Stimulated activated CD4-positive, alpha-beta T cell treated with anti-CD3 and anti-CD28 coated beads, Interleukin-1b, Interleukin-23, amount 100 ng/mL, for 24 hours (primary cell): ENCODE measurements at places on chromosomes 2 and 18.

GRCh38 chr18:58937887-58938267 lies 73.2 kb downstream of the ZNF532 start:
- DNase-seq, result no peak

GRCh38 chr2:96409081-96409819 lies 73.7 kb downstream of the NCAPH start:
- no peak for DNase-seq

DNA sequence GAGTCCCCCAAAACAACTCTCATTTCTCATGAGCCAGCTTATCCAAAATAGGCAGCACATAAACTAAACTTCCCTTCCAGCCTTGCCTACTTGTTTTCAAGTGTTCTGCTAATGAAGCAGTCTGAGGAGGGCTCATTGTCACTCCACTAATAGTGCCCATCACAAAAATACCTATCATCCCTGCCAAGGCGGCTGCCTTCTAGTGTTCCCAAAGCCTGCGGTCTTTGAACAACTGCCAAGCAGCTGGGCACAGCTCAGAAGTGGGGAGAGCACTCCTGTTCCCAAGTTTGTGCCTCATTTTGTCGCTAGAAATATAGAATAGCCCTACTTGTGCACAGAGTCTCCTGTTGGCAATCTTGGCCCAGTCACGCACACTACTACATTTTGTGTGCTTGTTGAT lies 50.3 kb downstream of the DTNA start:
- no peak for DNase-seq

- DNase-seq, result no peak
Measured at GRCh38 chr2:147428120-147428747, 416.6 kb upstream of the ACVR2A start.
